CD8-positive, alpha-beta memory T cell (primary cell): ENCODE measurements at places on chromosomes 16 and 17.
A peak's percentile ranks its signal among the peaks of the same experiment; 100 is the strongest.

DNA sequence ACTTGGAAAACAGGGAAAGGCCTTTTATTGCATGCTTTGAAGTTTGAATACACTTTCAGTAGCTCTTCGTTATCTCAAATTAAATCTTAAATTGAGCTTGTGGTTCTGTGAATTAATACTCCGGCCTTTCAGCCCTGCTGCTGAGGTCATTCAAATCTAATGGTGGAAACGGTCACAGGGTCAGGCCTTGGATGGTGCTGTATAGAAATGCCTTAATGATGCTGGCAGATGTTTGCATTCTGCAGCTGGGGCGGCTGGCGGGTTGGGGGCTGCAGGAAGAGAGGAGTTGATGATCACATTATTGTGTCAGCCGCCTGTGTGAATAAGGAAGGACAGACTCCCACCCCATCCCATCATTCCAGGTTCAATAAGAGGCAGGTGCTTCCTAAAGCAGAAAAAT is 723.6 kb downstream of the WWOX start:
- DNase-seq, result no peak

DNA sequence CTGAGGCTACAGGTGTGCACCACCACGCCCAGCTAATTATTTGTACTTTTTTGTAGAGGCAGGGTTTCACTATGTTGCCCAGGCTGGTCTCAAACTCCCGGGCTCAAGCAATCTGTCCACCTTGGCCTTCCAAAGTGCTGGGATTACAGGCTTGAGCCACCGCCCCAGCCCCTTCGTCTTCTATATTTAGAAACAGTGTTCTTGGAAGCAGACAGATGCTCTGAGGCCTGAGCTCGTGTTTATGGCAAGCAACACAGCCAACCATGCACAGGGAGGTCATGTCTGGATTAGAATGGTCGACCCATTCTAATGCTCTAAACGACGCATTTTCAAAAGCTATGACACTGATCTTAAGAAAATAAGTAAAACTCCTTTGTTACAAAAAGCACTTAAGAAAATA is 16.6 kb downstream of the TMEM204 start:
- no peak for DNase-seq

DNA sequence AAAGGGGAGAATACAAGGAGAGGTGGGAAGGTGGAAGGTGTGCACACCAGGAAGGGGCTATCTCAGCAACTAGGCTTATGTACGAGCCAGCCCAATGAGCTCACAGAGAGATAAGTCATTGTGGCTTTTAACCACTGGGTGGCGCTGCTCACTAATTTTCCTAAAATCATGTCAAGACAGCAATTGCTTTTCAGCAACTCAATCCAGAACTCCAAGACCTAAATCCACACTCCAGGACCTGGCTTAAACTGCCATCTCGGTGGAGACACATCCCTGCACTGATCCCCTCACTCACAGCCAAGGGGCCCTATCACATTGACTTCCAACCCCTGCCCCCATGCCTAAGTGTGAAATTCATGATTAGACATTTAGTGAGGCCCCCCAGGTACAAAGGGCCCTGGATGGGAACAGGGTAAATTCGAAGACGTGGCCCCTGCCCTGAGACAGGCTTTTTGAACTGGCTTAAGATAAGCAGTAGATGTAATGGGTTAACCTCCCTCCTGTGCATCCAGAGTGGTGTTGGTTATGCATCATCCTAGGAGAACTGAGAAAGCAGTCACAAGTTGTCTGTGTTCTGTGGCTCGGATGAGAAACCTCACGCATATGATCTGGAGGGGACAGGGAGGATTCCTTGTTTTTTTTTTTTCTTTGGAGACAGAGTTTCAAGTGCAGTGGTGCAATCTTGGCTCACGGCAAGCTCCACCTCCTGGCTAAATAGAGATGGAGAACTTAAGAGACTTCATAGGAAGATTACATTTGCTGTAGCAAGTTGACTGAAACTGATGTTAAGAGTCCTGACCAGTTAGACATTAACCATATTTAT is 11.5 kb downstream of the CCL16 start:
- DNase-seq, result peak; percentile 69

DNA sequence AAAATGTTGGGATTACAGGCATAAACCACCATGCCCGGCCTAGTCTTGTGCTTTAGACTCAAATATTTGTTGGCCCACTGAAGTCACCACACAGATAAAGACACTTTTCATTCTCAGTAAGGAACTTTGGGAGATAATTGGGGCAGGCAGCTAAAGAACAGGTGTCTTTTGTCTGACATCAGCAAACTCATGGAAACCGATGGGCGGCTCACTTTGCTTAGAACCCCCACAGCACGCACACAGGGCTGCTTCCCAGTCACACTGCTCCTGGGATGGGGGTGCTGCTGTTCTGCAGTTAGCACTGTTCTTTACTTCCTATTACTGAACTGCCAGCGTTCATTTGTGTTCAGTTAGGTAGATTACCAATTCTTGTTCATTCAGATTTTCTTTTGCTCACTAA is 18.0 kb upstream of the BRCA1 start:
- DNase-seq, result no peak

DNA sequence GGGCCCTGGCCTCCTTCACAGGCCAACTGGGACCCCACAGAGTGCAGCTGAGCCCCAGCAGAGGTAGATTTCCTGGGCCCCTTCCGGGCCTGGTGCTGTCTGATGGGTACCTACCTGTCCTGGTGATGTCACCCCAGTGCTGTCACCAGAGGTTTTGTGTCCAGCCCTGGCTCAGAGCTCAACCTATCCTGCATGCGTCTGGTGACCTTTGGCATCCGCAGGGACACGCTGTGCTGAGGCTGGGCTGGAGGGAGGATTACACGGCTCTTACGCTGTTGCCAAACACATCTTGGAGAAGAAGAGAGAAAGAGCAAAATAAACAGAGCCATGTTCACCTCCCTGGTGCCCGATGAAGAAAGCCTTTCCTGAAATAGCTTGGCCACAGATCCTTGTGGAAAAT is 70.6 kb upstream of the MED9 start:
- no peak for DNase-seq

DNA sequence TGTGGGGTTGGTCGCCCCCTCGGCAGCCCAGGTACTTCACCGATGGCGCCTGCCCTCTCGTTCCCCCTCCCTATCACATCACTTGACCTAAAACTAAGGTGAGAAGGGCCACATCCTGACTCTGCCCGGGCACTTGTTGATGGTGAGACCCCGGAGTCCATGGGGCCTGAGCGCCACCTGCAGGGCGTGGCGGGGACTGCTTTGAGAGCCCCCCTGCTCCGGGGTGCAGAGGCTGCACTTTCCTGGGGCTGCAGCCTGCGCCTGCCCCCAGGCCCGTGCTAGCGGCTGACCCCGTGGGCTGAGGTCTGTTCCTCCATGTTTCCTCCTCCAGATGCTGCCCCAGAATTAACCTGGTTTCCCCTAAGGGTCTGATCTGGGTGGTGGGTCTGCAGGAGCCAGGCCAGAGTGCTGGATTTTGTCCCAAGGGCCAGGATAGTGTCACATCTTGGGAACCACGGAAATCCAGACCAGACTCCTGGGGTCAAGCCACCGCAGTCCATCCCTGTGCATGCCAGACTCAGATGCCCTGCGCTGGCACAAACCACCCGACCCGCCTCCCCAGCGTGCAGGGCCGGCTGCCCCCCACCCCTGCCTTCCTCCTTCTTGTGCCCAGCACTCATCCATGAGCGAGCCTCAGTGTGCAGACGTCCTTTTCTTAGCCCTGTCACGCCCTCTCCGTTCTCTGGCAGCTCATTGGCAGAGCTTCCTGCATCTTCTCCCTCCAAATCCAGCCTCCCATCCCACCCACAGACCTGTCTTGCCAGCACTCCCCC is 2.7 kb downstream of the NDUFAF8 start:
- DNase-seq, result peak; percentile 43

DNA sequence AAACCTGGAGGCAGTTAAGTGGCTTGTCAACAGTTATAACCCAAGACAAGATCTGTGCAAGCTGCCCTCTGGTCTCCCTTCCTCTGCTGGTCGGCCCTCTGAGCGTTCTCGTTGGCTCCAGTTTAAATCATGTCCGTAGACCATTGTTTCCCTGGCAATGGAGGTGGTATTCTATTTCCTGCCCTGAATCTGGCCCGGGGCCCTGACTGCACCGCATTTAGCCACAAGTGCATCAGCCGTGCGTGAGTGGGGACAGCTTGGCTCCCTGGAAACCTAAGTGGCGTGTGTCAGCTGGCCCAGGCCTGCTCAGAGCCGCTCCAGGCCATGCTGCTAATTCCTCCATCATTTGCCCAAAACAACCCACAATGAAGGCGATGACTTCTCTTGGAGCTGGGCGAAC is 15.0 kb upstream of the MYLK3 start:
- no peak for DNase-seq

DNA sequence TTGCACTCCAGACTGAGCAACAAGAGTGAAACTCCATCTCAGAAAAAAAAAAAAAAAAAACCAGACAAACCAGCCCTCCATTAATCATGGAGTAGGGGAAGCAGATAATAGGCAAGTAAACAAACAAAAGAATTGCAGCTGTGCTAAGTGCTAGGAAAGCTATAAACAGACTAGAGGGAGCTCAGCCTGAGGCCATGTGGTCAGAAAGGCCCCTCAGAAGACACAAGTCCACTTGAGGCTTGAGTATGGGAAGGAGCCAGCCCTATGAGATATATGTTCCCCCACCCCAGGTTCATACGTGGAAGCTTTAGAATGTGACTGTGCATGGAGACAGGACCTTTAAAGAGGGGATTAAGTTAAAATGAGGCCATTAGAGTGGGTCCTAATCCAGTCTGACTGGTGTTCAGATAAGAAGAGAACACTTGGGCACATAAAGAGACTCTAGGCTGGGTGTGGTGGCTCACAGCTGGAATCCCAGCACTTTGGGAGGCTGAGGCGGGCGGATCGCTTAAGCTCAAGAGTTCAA is 132.6 kb upstream of the NOL11 start:
- no peak for DNase-seq

- DNase-seq, result no peak
These were observed 44.1 kb upstream of the ADORA2B start for GRCh38 chr17:15900871-15901270.

- no peak for DNase-seq
These were observed 93.4 kb downstream of the IRF8 start for GRCh38 chr16:85992359-85992758.
